Fibroblast of skin of abdomen (primary cell): ENCODE measurements at places on chromosomes 3 and 15.

DNA sequence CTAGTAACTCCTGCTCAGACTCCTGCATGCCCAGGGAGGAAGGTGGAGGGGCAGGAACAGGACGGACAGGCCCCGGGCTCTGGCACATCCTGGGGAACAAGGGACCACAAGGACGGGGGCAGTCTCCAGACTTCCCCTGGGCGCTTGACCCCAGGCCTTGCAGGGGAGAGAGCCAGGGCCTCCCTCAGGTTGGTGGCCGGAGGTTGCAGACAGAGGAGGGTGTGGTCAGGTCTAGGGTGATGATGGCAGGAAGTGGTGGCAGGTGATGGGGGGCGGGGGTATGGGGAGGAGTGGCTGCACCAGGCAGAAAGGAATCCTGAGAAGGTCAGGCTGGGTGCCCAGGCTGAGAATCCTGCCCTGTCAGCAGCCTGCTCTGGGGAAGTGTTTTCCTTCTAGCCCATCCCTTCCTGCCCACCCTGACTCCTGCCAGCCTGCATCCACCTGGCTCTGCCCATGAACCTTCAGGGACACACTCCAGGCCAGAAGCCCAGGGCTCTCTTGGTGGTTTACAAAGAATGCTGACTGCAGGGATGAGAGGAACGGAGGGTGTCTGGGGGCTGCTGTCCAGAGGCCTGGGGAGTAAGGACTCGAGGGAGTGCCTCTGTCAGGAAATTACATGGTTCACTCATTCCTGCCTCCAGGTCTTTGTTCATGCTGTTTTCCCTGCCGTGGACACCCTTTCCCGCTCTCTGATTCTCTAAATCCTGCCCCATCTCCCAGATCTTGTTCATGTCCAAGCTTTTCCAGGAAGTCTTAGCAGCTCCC, 15.8 kb downstream of the LOXL1 start:
- DNase-seq = no peak

- DNase-seq = no peak
Observed at GRCh38 chr15:34365091-34365825, 1.7 kb downstream of the LPCAT4 start.

- no peak for DNase-seq
Observed at GRCh38 chr3:85304360-85304964, 345.7 kb downstream of the CADM2 start.

GRCh38 chr3:59867185-59868002, 817.6 kb upstream of the CFAP20DC start:
- no peak for DNase-seq

- peak; percentile 14 for DNase-seq
Observed at GRCh38 chr15:80698676-80699075, 3.6 kb downstream of the ABHD17C start.

GRCh38 chr3:14630404-14631100, 21.0 kb upstream of the CCDC174 start:
- DNase-seq = no peak

- DNase-seq = no peak
Observed at GRCh38 chr15:81394603-81395002, 20.6 kb upstream of the TMC3 start.

GRCh38 chr15:72487070-72487797, 13.1 kb downstream of the ARIH1 start:
- peak; percentile 13 for DNase-seq

- no peak for DNase-seq
Observed at GRCh38 chr3:48716508-48716981, 476 bp downstream of the IP6K2 start.

GRCh38 chr3:157120071-157120892, 39.7 kb downstream of the CCNL1 start:
- no peak for DNase-seq

DNA sequence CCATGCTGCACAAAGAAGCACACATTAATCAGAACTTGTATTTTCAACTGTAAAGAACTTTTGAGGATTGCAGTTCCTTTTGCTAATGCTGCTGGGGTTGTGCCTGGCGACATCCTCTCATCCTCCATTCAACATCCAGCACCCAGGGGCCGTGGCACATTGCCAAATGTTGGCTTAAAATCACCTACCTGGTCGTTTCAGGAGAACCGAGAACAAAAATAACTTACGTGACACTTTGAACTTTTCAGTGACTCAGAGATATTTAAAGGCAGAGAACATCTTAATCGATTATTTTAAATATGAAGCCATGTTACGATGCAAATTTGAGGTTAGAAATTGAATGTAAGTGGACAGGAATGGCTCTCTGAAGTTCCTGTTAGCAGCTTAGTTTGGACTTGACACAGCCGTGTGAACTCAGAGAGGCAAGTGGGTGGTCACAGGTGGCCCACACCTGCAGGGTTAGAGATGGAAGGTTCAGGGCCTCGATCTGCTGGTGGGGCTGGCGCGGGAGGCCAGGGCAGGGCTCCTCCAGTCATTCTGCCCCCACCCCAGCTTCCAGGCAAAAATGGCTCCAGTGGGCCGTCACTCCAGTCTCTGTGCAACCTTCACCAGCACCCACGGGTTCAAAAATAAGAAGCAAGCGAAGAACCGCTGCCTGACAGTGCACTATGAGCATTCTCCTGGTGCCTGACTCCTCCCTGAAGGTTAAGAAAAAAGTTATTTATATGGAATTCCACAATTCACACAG, 12.2 kb downstream of the LRRK1 start:
- DNase-seq = no peak

GRCh38 chr3:111593666-111594065, 1.5 kb downstream of the ZBED2 start:
- no peak for DNase-seq
